Calu3 (cell line): ENCODE measurements at places on chromosomes 1 and 21. TPM values are rescaled to one million over a fixed set of nuclear protein-coding genes. Genes with fewer than 3 reads are reported as not detected.

Gene TAS1R1
- total RNA-seq: not detected in 2 replicates

Gene NHLH1
- 1.4 and 1.6 TPM in 2 replicates for total RNA-seq

Gene NTMT2
- total RNA-seq: not detected in 2 replicates

Gene ERICH3
- 0.15 and 0.35 TPM in 2 replicates for total RNA-seq

Gene ZNF593OS
- not detected in 2 replicates for total RNA-seq

- DNase-seq: no peak
These were observed 15.4 kb upstream of the ZBTB21 start for GRCh38 chr21:42025376-42026081.

GRCh38 chr1:92544756-92545165 lies 58.0 kb upstream of the GFI1 start:
- no peak for DNase-seq

DNA sequence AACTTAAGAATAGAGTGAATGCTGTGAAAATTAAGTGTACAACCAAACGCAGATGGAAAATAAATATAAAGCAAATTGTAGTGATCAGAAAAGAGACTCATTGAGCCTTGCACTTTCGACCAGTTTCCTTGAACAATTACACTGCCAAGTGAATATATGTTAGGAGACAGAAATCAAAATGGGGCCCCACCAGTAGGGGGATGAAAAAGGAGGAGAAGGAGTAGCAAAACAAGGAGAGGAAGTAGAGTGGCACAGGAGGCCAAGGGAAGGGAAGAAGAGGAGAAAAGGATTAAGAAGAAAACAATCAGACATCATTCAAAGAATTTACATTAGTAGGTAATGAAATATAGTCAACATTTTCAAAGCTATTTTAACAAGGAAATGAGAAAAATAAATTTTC lies 1770.6 kb downstream of the PLA2G4A start:
- peak; percentile 7 for DNase-seq

DNA sequence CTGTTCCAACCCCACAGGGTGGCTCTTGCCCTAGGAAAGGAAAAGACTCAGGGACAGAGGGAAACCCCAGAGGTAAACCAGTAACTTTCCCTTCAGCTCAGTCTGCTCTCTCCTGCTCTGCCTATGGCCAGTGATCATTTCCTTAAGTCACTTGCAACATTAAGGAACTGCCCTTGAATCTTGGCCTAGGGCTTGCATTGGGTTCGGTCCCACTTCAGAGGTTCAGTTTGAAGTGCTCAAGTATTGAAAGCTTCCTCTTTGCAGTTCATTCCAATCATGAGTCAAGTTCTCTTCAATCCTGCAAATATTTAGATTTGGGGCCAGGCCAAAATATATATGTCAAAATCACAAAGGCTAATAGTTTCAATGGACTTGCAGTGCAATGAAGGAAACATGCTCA lies 97.7 kb upstream of the IRF2BP2 start:
- no peak for DNase-seq

GRCh38 chr1:246066573-246066972 lies 440.5 kb downstream of the SMYD3 start:
- no peak for DNase-seq

DNA sequence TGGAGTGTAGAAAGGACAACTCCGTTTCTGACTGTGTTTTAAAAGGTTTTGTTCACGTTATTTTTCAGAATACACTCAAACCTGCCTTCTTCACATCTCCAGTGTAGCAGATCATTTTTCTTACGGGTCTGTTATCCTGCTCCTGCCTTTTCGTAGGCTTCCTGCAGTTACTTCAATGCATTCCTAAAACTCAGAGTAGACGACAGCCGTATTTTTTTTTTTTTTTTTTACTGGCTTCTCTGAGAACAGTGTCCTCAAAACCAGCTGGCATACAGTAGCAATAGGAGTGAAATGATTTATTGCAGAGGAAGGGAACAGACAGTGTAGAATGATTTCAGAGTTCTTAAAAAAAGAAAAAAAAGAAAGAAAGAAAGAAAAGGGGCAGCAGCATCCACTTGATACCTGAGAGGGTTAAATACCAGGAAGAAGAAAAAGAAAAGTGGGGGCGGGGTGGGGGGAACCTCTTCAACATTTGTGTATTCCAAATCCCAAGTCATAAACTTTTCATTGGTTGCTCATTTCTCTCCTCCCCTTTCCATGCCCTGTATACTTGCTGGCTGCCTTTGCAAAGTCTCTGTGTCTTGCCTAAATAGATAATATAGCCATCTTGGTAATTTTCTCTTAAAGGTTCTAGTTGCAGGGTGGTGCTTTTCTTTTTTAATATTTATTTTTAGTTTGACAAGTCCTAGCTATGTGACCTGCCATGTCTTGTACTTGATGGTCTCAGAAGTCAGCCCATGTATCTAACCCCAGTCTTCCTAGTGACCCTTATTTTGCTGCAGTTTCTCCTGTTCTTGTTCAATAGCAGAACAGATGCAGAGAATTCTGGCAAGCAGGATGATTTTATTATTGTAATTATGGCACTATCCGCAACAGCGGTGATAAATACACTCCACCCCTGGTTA lies 2.8 kb downstream of the TGFB2 start:
- no peak for DNase-seq

DNA sequence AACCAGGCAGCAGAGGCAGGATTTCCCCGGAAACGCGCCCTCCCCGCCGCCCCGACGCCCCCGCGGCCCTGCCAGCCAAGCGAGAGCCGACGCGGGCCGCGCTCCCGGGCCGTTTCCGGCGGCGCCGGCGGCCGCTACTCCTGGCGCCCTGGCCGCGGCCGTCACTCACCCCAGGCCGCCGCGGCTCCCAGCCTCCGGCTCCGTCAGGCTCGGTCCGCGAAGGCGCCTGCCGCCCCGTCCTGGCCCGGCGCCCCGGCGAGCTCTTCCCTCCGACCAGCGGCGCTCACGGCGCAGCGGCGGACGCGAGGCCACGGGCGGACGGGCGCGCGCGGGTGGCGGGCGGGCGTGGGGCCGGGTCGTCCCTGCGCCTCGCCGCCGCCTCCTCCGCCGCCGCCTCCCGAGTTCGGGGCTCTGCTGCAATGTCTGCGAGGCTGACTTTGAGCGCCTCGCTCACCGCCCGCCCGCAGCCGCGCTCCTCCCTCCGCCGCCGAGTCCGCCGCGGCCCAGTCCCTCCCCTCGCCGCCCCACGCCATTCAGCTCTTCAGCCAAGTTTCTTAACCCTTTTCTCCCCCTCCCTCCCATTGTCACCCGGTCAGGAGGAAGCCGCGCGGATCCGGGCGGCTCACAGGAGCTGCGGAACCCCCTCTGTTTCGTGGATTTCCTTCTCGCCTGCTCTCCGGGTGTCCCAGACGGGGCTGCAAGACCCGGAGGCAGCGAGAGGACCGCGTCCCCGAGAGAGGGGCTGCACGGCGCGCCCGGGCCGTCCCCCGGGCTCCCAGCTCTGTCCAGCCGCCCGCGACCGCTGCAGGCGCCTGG lies at the start of gene NRIP1:
TSS of gene NRIP1 (minus strand) at position 425 of the 816 bp plus-strand sequence. CDS start 96,808 bp downstream, outside the sequence.
- peak; percentile 83 for DNase-seq

DNA sequence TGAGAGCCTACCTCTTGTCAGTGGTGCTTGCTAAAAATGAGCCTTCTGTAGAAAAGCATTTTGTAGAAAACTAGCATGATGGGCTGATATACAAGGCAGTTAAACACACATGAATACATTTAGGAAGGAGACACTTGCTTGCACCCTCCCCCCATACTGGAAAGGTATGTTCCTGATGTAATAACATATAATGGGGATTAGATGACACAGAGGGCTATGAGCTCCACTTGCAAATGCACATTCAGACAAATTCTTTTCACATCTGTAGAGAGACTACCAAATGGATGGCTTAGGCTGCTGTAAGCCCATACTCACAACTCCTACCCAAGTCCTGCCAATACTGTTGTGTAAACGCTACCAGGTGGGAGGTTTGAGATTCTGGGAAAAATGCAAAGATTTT lies 634.0 kb downstream of the SMYD3 start:
- DNase-seq: no peak

DNA sequence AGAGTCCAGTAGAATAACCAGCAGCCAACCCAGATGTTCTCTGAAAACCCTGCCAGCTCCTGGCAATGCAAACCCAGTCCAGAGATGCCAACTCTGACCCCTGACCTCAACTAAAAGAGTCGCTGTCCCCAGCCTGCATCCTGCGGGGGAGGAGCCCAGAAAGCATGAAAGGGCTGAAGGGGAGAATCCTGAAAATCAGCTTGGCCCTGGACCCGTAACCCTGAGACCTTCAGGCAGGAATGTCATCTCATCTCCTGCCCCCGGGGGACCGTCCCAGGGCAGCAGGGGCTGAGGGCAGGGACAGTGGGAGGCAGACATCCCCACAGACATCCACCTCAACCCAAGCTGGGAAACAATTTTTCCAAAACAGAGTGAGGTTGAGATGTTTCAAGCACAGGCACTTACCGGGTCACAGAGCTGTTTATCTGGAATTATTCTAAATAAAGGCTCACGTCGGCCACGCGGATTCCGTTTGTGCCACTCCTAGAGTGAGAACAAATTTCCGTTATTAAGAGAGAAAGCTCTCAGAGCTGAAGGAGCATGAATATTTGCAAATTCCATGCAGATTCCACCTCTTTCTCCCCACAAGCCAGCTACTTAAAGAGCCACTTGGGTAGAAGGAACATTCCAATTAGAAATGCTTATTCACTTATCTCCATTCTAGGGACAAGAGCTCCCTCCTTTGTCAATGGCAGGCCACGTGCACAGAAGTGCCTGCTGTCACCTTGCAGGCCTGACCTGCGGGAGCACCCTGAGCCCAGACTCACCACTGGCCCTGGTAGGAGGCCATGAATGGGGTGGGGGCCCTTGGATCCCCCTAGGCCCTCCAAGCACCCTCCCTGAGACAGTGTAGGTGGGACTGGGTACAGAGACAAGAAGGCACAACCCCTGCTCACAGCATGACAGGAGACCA lies 240.1 kb downstream of the NPHP4 start:
- no peak for DNase-seq

DNA sequence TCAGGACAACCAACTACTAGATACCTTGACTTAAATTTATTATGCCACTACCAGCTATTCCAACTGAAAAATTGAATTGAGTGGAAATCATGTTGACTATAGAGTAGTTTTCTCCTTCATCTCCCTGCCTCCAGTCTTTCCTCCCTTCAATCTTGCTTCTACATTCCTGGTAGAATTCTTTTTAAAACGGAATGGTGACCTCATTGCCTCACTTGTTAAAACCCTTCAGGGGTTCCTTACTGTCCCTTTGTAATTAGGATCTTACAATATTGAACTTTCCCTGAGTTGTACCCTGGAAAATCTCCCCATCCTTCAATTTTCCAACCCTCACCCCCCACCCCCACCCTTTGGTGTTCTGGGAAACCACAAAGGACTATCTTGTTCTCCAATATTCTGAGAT lies 82.8 kb upstream of the ZNF326 start:
- no peak for DNase-seq

GRCh38 chr21:28089599-28090441 lies 902.9 kb downstream of the LTN1 start:
- DNase-seq: peak; percentile 25

DNA sequence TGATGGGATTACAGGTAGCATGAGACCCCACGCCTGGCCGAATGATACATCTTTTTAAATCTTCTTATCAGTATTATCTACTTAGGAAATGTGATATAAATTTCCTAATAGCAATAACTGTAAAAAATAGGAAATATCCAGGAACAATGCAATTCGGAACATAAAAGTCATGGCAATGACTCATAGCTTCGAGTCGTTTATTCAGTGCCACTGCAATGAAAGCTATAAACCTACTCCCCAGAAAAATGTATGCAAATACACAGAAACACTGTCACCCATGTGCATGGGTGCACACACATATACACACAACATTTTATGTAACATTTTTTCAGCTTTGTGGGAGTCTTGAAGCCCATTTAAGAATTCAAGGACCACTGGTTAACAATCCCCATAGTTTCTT lies 194.6 kb downstream of the PATJ start:
- DNase-seq: no peak

GRCh38 chr1:21594501-21594900 lies 74.7 kb downstream of the RAP1GAP start:
- no peak for DNase-seq
